Psoas muscle (tissue), 8 donors: ENCODE measurements at places on chromosomes 3 and 15.

DNA sequence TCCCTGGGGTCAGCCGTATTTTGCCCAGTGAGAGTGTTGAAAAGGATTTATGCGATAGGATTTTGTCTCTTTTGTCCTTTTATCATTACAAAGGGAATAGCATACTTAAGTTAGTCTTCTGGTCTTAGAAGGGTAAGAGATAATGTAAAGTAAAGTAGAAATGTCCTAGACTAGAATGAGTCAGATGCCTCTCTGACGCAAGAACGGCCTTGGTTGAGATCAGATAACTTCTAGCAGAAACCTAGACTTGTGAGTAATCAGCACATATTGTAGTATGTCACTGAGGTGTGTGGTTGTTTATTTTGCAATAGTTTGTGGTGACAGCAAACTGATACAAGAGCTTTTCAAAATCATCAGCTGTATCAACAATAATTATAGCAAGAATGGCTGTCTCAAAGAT is 866.1 kb downstream of the NSUN3 start:
- no peak for DNase-seq

DNA sequence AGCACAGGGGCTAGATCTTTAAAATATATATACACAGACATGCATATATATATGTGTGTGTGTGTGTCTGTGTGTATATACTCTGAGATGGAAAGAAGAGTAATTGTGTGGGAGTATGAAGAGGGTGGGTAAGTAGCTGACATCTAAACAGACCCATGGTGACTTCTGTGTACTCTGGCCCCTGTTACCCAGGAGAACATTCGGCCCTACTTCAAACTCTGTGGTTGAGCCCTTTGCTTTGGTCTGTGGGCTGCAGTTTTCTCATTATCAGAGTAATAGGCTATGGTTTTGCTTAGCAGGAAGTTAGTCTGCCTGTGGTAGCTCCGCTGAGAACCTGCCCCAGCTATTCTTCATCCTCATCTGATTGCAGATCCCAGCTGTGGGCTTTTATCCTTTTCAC is 141.4 kb downstream of the RBPMS2 start:
- DNase-seq: no peak

DNA sequence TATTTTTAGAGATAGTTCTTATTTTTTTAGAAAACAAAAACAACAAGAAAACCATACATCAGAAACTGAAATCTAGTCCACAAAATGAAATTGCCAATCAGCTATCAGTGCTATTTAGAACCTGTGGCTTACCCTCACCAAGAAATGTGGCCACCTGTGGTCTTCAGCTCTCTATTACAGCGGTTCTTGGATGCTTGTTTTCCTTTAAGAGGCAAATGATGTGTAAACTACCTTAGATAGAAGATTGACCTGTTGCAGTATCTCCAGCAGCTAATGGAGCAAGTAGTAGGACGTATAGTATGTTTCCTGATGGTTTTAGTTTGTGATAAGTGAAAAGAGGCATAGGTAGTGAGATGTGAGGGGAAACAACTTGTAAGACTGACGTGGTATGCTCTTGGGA is 21.2 kb downstream of the TFG start:
- DNase-seq: no peak

- peak; percentile 64 for DNase-seq
Observed at GRCh38 chr15:63079947-63080626, 37.5 kb downstream of the TPM1 start.

- no peak for DNase-seq
Observed at GRCh38 chr3:9216736-9217135, 32.7 kb downstream of the SRGAP3 start.

GRCh38 chr3:52292247-52293065 is 4.8 kb downstream of the GLYCTK start:
- no peak for DNase-seq

DNA sequence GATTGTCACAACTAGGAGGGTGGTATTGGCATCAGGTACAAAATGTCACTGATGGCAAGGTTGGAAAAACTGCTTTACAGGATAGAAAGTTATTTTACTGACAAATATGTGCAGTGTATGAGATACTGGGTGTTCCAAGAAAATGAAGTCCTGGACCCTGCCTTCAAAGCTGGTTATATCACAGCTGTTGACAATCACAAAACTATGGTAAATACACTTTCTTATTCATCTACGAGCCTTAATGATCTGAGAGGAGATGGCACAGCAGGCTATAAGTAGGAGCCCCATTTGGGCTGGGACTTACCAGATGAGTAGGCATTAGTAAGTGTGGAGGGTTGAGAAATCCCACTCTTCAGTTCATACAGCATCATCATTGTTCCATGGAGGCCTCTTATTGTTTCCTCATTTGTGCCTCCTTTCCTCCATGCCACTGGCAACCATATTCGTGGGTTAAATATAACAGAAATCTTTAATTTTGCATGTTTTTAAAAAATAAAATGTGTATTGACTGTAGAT is 66.9 kb downstream of the CMTM8 start:
- no peak for DNase-seq

- DNase-seq: no peak
Observed at GRCh38 chr3:151426341-151426657, 34.6 kb downstream of the IGSF10 start.

DNA sequence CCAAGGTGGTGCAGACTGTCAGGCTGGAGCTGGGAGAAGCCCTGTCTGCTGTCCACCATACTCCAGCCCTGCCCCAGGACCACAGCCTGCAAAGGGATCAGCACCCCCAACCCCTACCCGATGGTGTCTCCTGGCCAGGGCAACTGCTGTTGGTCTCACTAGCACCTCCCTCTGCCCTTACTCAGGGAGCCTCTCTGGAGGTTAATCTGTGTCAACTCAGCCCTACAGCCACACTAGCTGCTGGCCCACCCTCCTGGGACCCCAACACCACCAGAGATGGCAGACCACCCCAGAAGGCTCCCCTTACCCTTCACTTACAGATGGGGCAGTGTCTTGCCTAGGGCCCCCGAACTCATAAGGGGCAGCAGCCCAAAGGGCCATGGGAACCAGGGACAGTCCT is 65.2 kb downstream of the TLE3 start:
- no peak for DNase-seq

DNA sequence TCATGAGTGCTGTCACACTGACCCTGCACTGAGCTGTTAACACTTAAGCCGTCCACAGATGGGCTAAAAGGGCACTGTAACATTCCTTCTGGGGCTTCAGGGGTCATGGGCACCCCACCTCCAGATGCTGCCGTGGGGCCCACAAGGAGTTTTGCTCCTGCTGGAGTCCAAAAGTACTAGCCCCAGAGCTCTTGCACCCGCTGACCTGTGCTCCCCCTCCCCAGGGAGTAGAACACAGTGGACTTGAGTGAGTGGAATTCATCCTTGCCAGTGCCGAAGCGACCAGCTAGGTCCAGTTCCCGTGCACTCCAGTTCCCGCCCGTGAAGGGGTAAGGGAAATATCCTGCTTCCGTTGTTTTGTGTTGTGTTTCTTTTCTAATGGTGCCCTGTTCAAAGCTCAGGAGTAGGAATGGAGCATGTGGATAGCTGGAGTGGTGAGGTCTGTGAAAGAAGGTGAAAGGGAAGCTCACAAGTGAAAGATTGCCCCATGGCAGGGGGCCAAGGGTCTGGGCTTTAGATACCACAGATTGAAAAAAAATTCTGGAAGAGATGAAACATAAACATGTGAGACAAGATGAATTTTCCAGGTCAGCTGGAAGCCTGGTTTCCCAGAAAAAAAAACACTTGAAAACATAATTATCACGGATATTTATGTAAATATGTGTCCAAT is 36.6 kb downstream of the SLCO2A1 start:
- DNase-seq: no peak

GRCh38 chr3:8470801-8471200 is 30.8 kb upstream of the LMCD1 start:
- DNase-seq: no peak

- no peak for DNase-seq
Observed at GRCh38 chr15:42721016-42721415, 15.9 kb downstream of the CDAN1 start.

- no peak for DNase-seq
Observed at GRCh38 chr15:48856942-48857341, 21.0 kb upstream of the EID1 start.

- peak; percentile 35 for DNase-seq
Observed at GRCh38 chr3:46708401-46709156, 7.4 kb downstream of the TMIE start.

- peak; percentile 60 for DNase-seq
Observed at GRCh38 chr3:194577986-194578905, 55.0 kb downstream of the TMEM44 start.

- DNase-seq: no peak
Observed at GRCh38 chr3:104594491-104594890, 772.2 kb upstream of the ALCAM start.

GRCh38 chr15:67085818-67086636 is 20.6 kb downstream of the SMAD3 start:
- no peak for DNase-seq

DNA sequence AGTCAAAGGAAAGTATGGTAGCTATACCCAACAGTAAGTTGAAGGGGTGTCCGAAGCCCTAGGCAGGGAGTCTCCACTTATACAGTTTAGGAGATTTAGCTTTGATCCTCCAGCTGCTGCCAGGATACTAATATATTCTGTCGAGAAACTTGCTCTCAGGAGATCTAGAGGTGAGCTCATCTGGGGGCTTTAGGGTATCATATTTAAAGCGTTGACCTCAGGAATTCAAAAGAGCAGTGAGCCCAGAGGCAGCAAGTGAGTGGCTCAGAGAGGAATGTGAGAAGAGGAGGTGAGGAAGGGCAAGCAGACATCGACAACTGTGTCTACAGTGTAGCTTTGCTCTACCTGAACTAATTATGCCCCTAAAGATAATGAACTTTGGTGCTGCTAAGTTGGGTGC is 245.1 kb upstream of the LRTM1 start:
- no peak for DNase-seq

- DNase-seq: no peak
Observed at GRCh38 chr3:142027735-142028134, 121.6 kb downstream of the TFDP2 start.

- DNase-seq: no peak
Observed at GRCh38 chr3:160996811-160997210, 108.3 kb downstream of the B3GALNT1 start.

- DNase-seq: no peak
Observed at GRCh38 chr3:32897001-32897601, 54.3 kb upstream of the CCR4 start.

DNA sequence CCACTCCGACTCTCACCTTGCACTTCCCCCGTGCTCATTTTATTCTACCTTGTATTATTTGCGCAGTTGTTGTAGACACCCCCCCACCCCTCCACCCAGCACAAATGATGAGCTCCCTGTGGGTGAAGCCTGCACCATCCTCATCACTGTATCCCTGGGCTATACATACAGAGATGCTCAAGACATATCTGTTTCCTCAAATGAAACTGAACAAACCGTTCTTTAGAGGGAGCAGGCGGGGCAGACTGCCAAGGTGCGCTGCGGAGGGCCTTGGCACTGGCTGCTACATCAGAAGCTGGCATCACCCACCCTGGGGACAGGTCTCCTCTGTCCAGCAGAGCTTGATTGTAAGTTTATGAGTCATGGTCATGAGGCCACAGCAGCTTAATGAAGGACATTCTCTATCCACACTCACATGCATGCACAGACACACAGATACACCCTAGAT is 29.0 kb downstream of the ADCY5 start:
- DNase-seq: no peak

DNA sequence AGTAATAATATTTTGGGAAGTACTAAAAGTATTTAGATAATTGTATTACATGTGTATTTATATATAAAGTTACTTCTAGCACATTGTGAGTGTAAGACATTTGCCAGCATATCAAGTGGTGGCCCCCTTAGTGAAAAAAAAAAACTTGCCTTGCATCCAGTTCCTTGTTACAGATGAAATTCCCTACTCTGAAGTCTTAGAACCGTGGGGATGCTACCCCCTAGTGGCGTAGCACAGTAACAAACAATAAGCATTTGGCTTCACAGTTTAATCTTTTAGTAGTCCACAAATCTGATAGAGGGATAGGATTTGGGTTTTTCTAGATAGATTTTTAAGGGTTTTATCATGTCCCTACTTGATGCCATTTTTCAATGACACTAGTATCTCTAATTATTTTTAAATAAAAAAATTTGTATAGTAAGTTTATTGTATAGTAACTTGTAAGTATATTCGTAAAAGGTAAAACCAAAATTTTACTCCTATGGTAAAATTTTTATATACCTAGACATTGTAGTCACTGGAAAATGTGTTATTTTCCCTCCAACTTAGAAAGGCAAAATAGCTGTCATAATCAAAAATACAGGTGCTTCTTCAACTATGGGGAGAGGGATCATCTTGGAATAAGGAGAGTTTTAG is 14.3 kb downstream of the SMC4 start:
- peak; percentile 44 for DNase-seq

DNA sequence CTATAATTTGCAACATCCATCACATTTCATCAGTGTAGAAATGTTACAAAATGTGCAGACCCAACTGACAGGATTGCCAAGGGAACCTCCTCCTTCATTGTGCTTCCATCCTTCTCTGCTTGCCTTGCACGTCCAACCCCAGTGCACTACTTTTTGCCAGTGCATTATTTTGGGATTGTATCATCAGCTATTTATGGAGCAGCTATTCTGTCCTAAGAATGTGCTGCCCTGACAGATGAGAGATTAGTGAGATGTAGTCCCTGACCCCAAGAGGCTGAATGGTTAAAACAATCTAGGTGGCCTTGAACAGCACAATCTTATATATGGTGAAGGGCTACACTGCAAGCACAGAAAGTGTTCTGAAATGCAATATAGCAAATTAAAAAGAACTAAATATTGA is 935.8 kb downstream of the IGSF11 start:
- no peak for DNase-seq

- no peak for DNase-seq
Observed at GRCh38 chr3:3127432-3128010, 781 bp downstream of the TRNT1 start.

GRCh38 chr3:188021502-188022040 is 132.4 kb upstream of the LPP start:
- DNase-seq: no peak

GRCh38 chr3:40971191-40972168 is 227.8 kb upstream of the CTNNB1 start:
- peak; percentile 70 for DNase-seq

DNA sequence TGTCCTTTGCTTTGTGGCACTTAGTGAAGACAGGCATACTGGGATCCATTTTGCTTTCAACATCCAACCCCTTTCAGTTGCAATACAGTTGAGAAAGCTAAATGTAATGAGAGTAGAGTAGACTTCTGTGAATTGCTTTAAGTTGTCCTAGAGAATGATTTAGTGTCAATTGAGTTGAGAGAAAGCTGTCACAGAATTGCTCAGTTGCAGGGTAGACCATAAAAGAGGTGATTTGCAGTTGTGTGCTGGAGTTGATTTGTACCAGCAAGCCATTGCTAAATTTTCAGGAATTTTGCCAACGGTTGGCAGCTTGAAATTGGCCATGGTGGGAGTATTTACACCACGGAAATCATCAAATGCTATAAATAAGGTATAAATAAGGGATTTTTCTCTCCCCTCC is 2.2 kb downstream of the ABHD5 start:
- no peak for DNase-seq

GRCh38 chr15:83398626-83399025 is 48.5 kb upstream of the SH3GL3 start:
- DNase-seq: no peak

- no peak for DNase-seq
Observed at GRCh38 chr3:100333970-100334487, 528 bp upstream of the NIT2 start.
